Lung (tissue), 17 donors: ENCODE measurements at places on chromosomes 16 and 17. TPM values are rescaled to one million over a fixed set of nuclear protein-coding genes. Genes with fewer than 3 reads are reported as not detected.

- H3K27ac ChIP-seq = peak within 1 kb of the TSS; percentile 51
- H3K27me3 ChIP-seq = peaks cover 20% of the 10 kb centered on the region
- DNase-seq = peak; percentile 53
- H3K36me3 ChIP-seq = no peaks in the 10 kb centered on the region
- peaks cover 4% of the 10 kb centered on the region for H3K4me1 ChIP-seq
Measured at GRCh38 chr17:48037036-48037837, at the start of gene COPZ2. Gene COPZ2, minus strand, starts transcription at chr17:48037797. Its CDS starts 20 bp downstream, at chr17:48037777.

DNA sequence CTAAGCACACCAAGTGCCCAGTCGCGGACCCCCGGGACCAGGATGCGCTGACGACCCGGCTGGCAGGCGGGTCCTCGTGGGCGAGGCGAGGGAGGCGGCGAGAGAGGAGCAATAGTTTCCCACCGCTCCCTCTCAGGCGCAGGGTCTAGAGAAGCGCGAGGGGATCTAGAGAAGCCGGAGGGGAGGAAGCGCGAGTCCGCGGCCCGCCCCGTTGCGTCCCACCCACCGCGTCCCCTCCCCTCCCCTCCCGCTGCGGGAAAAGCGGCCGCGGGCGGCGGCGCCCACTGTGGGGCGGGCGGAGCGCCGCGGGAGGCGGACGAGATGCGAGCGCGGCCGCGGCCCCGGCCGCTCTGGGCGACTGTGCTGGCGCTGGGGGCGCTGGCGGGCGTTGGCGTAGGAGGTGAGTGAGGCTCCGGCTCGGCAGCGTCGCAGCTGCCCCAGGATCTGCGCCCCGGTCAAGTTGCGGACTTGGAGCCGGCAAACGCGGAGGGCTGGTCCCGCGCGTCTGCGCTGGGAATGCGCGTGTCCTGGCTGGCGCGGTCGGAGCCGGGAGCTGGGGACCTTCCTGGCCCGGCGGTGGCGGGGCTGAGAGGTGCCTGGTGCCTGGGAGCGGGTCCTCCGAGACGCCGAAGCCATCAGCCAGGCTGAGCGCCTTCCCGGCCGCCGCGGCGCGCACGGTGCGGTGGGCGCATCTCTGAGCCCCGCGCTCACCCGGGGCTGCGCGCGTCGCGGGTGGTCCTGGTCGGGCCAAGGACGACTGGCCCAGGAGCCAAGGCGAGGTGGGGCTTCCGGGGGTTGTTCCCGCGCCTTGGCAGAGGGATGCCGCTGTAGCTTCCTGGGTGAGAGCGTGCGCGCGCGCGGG, at the start of gene ITGB3:
Gene ITGB3, plus strand, starts transcription at position 287 of the 862 bp plus-strand sequence. Its CDS starts 35 bp downstream, at position 322.
- peak within 1 kb of the TSS; percentile 47 for H3K4me3 ChIP-seq
- H3K36me3 ChIP-seq = no peaks in the 10 kb centered on the region
- no peaks in the 10 kb centered on the region for H3K27me3 ChIP-seq
- H3K4me1 ChIP-seq = peaks cover 11% of the 10 kb centered on the region
- H3K27ac ChIP-seq = peak within 1 kb of the TSS; percentile 62

SHISA6 gene
- 0.12 TPM for total RNA-seq

GRCh38 chr17:34997355-34997862, 17.1 kb downstream of the LIG3 start:
- H3K27me3 ChIP-seq = no peaks in the 10 kb centered on the region
- H3K4me3 ChIP-seq = no peak overlapping the region
- H3K4me1 ChIP-seq = peaks cover 15% of the 10 kb centered on the region
- H3K36me3 ChIP-seq = peaks cover 11% of the 10 kb centered on the region
- DNase-seq = peak; percentile 92
- peak overlapping the region; percentile 23 for H3K27ac ChIP-seq

- H3K4me3 ChIP-seq = no peak overlapping the region
- peaks cover 33% of the 10 kb centered on the region for H3K4me1 ChIP-seq
Measured at GRCh38 chr17:57892820-57893595, 43.2 kb upstream of the MRPS23 start.

GRCh38 chr17:50501054-50501453, 7.2 kb upstream of the MYCBPAP start:
- H3K4me1 ChIP-seq = no peaks in the 10 kb centered on the region
- no peak overlapping the region for H3K4me3 ChIP-seq
- H3K27me3 ChIP-seq = no peaks in the 10 kb centered on the region
- no peak overlapping the region for H3K27ac ChIP-seq
- no peak for DNase-seq

DNA sequence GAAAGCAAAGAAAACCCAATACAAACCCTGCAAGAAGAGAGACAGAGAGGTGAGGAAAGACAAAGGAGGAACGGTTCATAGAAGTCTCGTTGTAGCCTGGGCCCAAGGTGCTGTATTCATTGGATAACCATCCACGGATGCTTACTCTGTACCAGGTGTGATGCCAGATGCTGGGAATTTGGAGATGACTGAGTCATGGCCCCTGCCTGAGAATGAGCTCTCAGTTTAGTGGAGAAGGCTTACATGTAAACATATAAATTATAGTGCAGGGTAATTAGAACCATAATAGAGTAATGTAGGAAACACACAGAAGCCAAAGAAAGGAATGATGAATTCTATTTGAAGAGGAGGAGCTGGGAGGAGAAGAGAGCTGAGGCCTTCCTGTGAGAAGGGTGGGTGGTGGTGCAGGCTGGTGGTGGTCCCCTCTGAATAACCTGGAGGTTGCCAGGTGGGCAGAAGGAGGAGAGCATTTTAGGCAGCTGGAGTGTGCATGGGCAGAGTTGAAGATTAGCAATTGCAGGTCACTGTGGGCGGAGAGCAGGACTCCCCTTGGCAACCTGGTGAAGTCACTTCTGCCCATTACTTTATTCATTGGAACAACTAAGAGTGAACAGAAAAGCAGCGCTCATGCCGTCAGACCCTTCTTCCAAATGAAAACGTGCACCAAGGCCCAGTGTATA, 7.7 kb upstream of the ZG16 start:
- no peak overlapping the region for H3K27ac ChIP-seq
- H3K4me1 ChIP-seq = no peaks in the 10 kb centered on the region
- H3K4me3 ChIP-seq = no peak overlapping the region
- DNase-seq = no peak

DNA sequence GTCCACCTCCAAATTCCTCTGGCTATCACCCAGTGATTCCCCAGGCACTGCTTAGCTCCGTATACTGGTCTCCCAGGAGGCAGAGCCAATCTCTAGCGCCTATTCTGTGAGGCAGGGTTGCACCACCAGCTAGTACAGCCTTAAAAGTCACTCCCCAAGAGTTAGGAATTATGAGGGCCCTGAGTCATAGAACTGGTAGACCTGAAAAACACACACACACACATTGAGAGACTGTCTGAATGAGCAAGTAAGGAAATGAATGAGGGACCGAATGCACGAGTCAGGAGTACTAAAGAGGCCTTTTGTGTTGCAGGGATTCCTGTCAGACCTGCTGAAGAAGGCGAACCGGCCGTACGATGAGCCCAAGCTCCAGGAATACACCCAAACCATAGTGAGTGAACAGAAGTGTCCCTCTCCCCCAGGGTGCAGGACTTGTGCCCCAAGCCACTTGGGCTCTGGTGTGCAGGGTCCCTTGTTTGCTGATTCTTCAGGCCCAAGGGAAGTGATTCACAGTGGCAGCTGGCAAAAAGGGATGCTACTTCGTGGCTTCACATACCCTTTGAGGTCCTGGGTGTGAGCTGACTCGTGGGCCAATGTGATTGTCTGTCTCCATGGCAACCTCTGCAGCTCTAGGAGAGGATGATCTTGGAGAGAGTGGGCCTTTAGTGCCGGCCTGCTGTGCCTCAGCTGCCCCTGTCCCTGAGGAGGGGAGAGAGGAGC, 24.7 kb downstream of the CALB2 start:
- no peak overlapping the region for H3K4me3 ChIP-seq
- no peaks in the 10 kb centered on the region for H3K27me3 ChIP-seq
- H3K4me1 ChIP-seq = no peaks in the 10 kb centered on the region

GRCh38 chr17:40542558-40543411, 22.5 kb downstream of the CCR7 start:
- peak; percentile 92 for DNase-seq
- H3K36me3 ChIP-seq = no peaks in the 10 kb centered on the region
- no peaks in the 10 kb centered on the region for H3K27me3 ChIP-seq
- peak overlapping the region; percentile 79 for H3K27ac ChIP-seq
- H3K4me1 ChIP-seq = peaks cover 6% of the 10 kb centered on the region

LRRC36 gene
- total RNA-seq = 14.4 TPM

DNA sequence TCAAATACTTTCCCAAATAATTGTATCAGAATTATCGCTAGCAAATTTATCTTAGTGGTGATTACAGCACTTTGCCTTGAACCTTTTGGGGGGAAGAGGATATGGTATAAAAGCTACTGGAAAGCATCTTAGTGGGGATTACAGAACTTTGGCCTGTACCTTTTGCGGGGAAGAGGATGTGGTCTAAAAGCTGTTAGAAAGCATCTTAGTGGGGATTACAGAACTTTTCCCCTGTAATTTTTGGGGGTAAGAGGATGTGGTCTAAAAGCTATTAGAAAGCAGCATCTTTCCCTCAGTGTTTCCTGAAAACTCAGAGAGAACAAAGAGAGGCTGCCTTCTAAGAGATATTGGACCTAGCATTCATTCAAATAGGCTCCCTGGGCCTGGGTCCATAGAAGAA, 4.1 kb downstream of the SLFN12 start:
- peaks cover 2% of the 10 kb centered on the region for H3K4me1 ChIP-seq
- H3K4me3 ChIP-seq = no peak overlapping the region
- H3K36me3 ChIP-seq = no peaks in the 10 kb centered on the region
- no peak overlapping the region for H3K27ac ChIP-seq
- DNase-seq = no peak

GRCh38 chr17:48873209-48873608, 19.4 kb upstream of the ATP5MC1 start:
- no peaks in the 10 kb centered on the region for H3K27me3 ChIP-seq
- DNase-seq = peak; percentile 58
- peaks cover 14% of the 10 kb centered on the region for H3K4me1 ChIP-seq
- no peaks in the 10 kb centered on the region for H3K36me3 ChIP-seq
- peak overlapping the region; percentile 66 for H3K27ac ChIP-seq

GRCh38 chr16:81520560-81521135, 76.0 kb downstream of the CMIP start:
- H3K4me1 ChIP-seq = no peaks in the 10 kb centered on the region
- H3K36me3 ChIP-seq = peaks cover 4% of the 10 kb centered on the region
- no peak overlapping the region for H3K4me3 ChIP-seq

EFNB3 gene
- total RNA-seq = 4.1 TPM

GRCh38 chr16:85865-86264, 7.8 kb downstream of the MPG start:
- no peak overlapping the region for H3K4me3 ChIP-seq
- peak overlapping the region; percentile 86 for H3K27ac ChIP-seq
- peaks cover 53% of the 10 kb centered on the region for H3K36me3 ChIP-seq
- H3K27me3 ChIP-seq = no peaks in the 10 kb centered on the region
- DNase-seq = no peak
- peaks cover 23% of the 10 kb centered on the region for H3K4me1 ChIP-seq

- no peak overlapping the region for H3K4me3 ChIP-seq
- no peak for DNase-seq
- H3K36me3 ChIP-seq = no peaks in the 10 kb centered on the region
- no peaks in the 10 kb centered on the region for H3K4me1 ChIP-seq
Measured at GRCh38 chr16:21704733-21705132, 41.0 kb downstream of the OTOA start.

GRCh38 chr16:54270711-54271110, 15.9 kb downstream of the IRX3 start:
- no peak overlapping the region for H3K4me3 ChIP-seq
- peaks cover 2% of the 10 kb centered on the region for H3K4me1 ChIP-seq
- no peaks in the 10 kb centered on the region for H3K36me3 ChIP-seq

DNA sequence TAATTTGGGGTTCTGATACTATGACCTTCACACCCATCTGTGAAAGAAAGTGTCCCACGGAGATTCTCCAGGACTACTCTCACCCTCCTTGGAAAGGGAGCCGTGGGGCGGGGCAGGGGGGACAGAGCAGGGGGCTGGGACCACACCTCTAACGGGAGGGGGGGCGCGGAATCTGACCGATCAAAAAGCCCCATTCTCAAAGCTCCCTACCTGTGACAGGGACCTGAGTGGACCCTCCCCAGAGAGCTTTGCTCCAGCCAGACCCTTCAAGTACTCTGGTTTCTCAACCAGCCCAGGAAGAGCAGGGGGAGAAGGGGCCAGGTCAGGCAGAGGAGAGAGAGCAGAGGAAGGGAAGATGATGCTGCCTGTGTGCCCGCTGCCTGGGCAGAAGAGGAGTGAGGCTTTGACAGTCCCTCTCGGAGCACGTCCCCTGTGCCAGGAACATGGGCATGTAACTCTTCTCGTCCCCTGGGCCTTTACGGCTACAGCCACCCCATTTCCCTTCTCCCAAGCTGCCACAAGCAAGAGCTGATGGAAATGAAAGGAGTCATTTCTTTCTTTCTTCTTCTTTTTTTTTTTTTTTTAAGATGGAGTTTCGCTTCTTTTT, 682 bp downstream of the XAF1 start:
- DNase-seq = no peak
- H3K4me3 ChIP-seq = peak overlapping the region; percentile 67
- H3K27me3 ChIP-seq = no peaks in the 10 kb centered on the region
- no peaks in the 10 kb centered on the region for H3K4me1 ChIP-seq

DNA sequence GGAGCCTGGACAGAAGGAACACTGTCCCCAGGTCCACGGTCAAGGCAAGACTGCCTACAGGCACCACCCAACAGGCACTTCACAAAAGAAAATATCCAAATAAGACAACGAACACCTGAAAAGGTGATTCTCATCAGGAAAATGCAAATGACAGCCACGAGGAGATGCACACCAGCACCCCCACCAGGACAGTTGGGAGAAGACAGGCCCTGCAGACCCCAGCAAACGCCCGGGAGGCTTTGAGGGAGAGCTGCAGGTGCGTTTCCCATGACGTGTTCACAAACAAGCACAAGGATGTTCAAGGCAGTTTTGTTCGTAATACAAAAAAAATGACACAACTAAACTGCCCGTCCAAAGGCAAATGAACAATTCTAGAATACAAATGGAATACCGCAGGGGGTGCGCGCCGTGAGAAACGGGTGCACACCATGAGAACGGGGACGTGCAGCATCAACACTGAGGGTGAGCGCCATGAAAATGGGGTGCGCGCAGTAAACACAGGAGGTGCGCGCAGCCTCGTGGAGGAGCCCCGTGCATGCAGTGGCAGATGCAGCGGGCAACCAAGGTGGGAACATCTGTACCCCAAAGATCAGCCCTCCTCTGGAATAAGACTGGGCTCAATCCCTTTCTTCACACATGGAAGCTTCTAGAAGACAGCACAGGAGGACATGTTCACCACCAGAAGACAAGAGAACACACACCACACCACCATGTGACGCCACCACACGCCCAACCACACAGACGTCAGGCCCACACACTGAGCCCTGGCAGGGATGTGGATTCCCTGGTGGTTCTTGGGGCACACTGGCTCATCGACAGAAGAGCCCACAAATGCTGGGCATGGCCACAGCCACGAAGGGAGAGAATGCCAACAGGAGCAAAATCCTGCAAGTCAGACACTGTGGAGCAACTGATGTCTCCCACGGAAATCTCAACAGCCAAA, 91.2 kb downstream of the ZNF778 start:
- no peak overlapping the region for H3K4me3 ChIP-seq
- H3K4me1 ChIP-seq = no peaks in the 10 kb centered on the region
- no peak for DNase-seq
- H3K27ac ChIP-seq = no peak overlapping the region
- H3K36me3 ChIP-seq = peaks cover 22% of the 10 kb centered on the region

DNA sequence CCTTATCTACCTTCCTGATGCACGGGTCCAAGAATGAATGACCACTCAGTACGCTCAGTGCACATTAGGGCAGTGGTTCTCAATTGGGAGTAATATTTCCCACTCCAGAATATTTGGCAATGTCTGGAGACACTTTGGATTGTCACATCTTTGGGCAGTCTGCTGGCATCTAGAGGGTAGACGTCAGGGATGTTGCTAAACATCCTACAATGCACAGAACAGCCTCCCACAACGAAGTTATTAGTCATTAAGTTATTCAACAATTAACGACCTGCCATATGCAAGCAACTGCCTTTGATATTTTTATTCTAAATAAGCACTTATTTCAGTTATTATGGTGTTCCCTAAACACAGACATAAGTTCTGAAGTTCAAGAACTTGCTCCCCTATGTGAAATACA, 669.3 kb downstream of the TOX3 start:
- H3K4me3 ChIP-seq = no peak overlapping the region
- H3K27me3 ChIP-seq = no peaks in the 10 kb centered on the region
- H3K4me1 ChIP-seq = no peaks in the 10 kb centered on the region
- no peak overlapping the region for H3K27ac ChIP-seq
